ENCODE measurements at places on chromosomes 4 and X.

DNA sequence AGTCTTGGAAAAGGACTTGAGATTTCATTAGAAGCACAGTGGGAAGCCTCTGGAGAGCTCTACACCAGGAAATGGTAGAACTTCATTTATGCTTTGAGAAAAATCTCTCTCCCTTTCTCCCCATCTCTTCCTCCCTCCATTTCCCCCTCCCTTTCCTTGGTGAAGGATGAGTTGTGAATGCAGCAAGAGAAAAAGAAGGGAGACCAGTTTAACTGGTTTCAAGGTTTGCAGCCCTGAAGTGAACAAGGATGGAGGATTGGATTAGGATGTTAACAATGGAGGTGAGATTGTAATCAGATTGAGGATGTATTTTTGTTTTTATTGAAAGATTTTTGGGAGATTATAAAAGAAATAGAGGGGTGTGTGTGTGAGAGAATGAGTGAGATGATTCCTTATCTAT, 99.5 kb downstream of the ANK2 start:
- DNase-seq: no peak

GRCh38 chr4:89404530-89404929, 96.9 kb upstream of the GPRIN3 start:
- DNase-seq: no peak

- peak; percentile 32 for DNase-seq
These were observed 12.7 kb upstream of the PAQR3 start for GRCh38 chr4:78951862-78952472.

DNA sequence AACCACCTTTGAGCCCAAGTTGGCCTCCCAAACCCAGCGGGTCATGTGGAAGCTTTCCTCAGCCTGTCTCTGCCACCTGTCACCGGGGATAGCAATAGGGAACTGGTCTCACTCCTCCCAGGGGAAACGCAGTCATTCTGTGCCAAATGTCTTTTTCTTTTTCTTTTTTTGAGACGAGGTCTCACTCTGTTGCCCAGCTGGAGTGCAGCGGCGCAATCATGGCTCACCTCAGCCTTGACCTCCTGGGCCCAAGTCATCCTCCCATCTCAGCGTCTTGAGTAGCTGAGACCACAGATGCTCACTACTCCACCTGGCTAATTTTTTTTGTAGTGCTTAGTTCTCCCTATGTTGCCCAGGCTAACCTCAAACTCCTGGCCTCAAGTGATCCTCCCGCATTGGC, 40.3 kb downstream of the MED28 start:
- no peak for DNase-seq

GRCh38 chrX:28585767-28586166, 1.5 kb upstream of the IL1RAPL1 start:
- DNase-seq: no peak

GRCh38 chr4:100190643-100191600, 654 bp upstream of the DDIT4L start:
- no peak for DNase-seq

- no peak for DNase-seq
These were observed 48.8 kb downstream of the BMX start for GRCh38 chrX:15549189-15550012.

DNA sequence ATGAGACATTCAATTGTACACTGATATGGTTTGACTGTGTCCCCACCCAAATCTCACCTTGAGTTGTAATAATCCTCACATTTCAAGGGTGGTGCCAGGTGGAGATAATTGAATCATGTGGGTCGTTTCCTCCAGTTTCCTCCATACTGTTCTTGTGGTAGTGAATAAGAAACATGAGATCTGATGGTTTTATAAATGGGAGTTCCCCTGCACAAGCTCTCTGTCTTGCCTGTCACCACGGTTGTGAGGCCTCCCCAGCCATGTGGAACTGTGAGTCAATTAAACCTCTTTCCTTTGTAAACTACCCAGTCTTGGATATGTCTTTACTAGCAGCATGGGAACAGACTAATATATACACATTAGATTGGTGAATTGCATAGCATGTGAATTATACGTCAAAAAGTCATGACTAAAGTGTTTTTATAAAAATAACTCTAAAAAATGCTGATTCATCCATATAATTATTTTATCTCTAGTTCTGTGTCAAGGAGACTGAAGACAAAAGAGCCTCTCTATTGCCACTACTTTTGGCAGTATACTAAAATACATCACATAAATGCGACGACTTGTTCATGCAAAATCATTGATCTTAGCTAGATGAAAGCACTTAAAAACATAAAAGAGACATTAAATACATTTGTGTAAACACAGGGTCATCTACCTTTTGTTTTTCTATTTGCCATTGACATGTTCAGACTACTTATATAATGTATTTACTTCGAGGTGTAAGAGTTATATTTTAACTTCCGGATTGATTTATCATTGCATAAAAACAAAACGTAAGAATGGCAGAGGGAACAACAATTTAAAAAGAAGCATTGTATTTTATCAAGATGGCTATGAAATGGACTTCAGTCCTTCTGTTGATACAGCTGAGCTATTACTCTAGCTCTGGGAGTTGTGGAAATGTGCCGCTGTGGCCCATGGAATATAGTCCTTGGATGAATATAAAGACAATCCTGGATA, 50.1 kb downstream of the YTHDC1 start:
- no peak for DNase-seq

DNA sequence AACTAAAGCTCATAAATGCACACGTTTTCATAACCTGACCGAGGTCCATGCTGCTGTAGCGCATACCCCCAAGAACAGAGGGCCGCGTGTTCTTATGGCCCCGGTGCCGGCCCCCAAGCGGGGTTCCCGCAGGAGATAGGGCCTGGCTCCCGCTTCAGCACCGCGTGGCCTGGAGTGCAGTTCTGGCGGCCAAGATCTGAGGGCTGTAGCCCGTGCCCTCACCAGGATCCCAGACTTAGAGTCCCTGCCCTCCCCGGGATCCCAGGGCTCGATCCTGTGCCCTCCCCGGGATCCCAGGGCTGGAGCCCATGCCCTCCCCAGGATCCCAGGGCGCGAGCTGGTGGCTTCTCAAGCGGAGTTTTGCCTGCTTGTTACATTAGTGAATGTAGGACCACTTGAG, 1.0 kb upstream of the GRPEL1 start:
- no peak for DNase-seq

DNA sequence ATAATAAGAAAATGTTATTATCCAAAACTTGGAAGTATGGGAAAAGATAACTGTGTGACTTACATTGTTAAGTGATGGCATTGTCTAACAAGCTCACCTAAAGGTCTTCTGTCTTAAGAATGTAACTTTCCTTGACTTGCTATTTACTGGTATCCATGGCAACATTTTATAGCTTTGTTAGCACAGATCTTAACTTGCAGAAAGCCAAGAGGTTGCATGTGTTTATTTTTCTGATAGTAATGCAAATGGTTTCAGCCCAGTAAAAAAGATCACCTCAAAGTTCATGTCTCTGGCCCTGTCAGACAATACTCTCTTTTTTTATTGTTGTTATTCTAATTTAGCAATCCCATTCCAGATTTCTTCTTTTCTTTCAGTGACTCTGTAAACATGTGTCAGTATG, 425.3 kb downstream of the SPRY1 start:
- DNase-seq: no peak

- DNase-seq: no peak
These were observed 417.9 kb downstream of the FAT4 start for GRCh38 chr4:125732632-125733031.

Measured in HCT116 (cell line).